ENCODE measurements at places on chromosomes 5 and 9.

DNA sequence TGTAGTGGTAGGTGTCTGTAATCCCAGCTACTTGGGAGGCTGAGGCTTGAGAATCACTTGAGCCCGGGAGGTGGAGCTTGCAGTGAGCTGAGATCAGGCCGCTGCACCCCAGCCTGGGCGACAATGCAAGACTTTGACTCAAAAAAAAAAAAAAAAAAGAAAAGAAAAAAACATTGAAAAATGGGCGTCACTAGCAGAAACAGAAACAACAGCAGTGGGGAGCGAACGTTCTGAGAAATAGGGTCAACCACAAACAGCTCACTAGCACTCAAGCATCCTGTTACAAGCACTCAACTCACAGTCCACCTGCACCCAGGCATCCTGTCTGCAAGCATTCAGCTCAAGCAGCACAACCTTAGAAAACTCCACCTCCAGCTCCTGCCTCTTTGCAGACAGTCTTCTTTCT is 17.2 kb downstream of the TRIM14 start:
- no peak for DNase-seq

DNA sequence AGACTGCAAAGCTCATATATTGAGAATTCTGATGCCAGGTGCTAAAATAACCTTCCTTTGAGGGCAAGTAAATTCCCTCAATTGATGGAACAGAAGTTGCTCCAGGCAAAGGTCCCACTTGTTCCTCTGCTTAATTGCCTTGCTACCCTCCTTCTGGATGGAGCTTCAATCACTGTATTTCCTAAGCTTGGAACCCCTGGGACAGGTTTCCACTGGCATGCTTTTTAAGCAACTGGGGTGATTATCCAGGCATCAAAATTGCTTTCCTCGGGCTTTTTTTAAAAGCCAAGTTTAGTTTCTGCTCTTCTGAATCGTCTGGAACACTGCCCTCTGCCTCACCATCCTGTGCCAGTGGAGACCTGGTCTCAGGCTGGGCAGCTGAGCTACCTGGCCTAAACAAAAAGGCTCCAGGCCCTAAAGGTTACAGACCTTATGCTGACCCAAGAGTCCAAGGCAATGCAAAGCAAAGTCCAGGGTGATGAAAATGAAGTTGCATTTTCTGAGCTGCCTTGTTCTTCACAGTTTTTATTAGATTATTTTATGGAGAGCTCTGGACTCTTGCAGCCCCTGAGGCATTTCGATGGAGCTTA is 167.9 kb upstream of the CD180 start:
- peak; percentile 32 for DNase-seq

- DNase-seq, result no peak
Observed at GRCh38 chr5:14114615-14115251, 28.4 kb upstream of the TRIO start.

- no peak for DNase-seq
Observed at GRCh38 chr5:163463063-163463435, 2.6 kb downstream of the HMMR start.

- no peak for DNase-seq
Observed at GRCh38 chr5:67019065-67019845, 177.3 kb downstream of the CD180 start.

DNA sequence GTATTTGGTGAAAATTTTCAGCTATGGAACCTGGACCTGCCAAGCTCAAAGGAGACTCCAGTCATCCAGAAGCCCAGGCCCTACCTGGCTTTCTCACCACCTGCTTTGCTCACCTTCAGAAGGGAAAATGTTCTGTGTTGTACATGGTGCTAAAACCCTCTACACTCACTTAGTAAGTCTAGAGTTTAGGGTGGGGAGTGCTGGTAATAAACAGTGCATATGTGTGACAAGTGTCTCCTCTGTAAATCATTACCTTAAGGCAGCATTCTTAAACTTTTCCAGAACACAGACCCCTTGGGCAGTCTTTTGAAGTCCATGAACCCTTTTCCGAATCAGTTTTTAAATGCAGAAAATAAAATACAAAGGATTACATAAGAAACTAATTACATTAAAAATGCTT is 248.8 kb upstream of the PIK3R1 start:
- DNase-seq, result no peak

DNA sequence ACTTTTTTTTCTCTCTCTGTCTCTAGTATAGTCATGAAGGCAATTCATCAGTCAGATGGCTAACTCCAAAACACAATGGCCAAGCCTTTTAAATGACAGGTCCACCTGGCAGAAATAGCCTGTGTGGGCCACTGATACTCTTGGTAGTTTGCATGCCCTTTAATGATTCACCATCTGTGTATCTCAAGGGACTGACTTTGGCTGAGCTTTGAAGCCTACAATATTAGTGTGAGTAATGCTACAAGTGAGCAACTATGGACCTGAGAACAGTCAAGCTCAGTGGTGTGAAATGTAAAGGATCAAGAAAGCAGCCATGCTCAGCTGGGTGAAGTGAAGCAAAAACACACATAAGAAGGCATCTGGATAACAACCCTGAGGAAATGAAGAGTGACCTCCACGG is 506.9 kb downstream of the TLE1 start:
- peak; percentile 64 for DNase-seq

GRCh38 chr5:76927961-76928360 is 24.9 kb upstream of the CRHBP start:
- no peak for DNase-seq

GRCh38 chr5:149902177-149902576 is 42.4 kb downstream of the PDE6A start:
- DNase-seq, result no peak

- no peak for DNase-seq
Observed at GRCh38 chr9:126480813-126481212, 132.9 kb upstream of the LMX1B start.

GRCh38 chr5:181170237-181170825 is 22.9 kb downstream of the OR2V2 start:
- no peak for DNase-seq

DNA sequence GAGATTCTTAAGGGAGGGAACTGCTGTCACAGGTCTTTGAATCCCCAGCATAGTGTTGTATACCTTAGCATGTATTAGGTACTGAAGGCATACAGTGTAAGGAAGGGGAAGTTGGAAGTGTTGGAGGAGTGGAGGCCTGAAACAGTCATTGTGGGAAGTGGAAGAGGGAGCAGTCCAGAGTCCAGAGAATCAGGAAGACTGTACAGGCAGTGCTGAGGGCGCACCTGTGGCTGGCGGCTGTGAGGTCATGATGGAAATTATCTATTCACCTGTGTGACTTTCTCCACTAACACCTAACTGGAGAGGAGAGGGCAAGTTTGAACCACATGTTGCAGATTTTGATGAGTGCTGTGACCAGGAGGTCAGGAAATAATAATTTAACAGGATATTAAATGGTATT is 119.7 kb upstream of the NIPBL start:
- DNase-seq, result no peak

DNA sequence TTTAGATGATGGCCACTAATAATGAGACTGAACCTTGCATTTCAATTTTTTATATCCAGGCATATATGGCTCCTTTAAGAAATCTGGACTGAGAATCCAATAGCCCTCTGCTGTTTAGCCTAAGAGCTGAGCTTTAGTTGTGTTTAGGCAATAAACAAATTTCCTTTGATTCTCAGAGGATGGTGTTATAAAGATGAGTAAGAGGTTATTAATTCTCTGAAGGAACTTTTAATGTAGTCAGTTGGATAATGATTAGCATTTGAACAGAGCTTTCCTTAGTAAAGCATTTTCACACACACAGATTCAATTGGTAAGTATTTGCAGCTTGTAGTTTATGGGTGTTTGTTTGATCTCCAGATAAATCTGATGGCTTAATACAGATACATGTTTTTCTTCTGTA is 149.6 kb downstream of the PRR16 start:
- no peak for DNase-seq

- DNase-seq, result no peak
Observed at GRCh38 chr9:137225699-137226331, 841 bp downstream of the CYSRT1 start.

DNA sequence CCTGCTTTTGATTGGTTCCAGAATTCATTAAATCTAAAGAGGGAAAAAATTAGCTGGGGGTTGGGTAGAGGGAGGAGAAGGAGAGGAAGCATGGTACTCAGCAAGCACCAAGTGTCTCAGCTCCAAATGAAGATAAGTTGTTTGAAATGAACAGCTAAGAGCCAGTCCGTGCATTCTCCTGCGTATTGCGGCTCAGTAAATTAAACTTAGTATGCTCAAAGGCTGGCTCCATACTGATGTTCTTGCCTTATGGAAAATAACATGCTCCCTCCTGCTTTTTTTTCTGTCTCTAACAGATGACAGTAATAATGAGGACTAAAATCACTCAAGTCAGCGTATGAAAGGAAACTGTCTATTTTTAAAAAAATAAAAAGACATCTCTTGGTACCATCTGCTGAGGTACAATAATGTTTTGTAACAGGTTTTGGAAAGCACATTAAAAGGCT is 161.0 kb downstream of the SPATA31D1 start:
- DNase-seq, result no peak

- DNase-seq, result no peak
Observed at GRCh38 chr5:134911285-134912206, 6.6 kb downstream of the PCBD2 start.

DNA sequence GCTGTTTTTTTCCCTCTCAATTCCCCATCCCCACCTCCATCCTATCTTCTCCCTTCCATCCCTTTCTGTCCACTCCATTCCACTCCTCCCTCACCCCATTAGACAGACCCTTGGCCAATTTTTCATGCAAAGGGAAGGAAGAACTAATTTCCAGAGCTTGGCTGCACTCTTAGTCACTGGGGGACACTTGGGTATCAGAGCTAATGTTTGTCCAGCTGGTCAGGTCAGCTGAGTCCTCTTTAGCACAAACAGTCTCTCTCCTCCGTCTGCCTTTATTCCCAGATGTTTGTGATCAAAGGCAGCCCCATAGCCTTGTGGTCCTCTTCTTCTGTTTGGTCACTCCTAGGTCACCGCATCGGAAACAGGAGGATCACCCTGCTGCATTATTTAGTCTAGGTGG is 148.5 kb downstream of the NMUR2 start:
- no peak for DNase-seq

- no peak for DNase-seq
Observed at GRCh38 chr5:150443242-150444075, 6.1 kb downstream of the RPS14 start.

GRCh38 chr5:177972613-177973012 is 23.4 kb downstream of the PROP1 start:
- DNase-seq, result no peak

DNA sequence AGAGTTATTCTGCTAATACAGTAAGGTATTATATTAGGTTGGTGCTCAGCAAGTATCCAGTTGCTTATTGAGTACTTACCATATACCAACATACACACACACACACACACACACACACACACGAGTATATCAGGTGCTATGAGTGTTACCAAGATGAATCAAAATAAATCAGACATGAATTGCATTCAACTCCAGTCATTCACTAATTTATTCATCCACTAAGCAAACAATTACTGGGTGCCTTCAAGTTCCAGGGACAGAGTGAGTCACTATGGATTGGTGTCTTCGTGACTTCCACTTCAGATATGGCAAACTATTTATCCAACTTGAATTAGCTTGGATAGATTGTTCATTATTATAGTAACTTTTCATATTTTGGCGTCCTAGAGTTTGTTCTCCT is 140.7 kb upstream of the SLC44A1 start:
- no peak for DNase-seq

DNA sequence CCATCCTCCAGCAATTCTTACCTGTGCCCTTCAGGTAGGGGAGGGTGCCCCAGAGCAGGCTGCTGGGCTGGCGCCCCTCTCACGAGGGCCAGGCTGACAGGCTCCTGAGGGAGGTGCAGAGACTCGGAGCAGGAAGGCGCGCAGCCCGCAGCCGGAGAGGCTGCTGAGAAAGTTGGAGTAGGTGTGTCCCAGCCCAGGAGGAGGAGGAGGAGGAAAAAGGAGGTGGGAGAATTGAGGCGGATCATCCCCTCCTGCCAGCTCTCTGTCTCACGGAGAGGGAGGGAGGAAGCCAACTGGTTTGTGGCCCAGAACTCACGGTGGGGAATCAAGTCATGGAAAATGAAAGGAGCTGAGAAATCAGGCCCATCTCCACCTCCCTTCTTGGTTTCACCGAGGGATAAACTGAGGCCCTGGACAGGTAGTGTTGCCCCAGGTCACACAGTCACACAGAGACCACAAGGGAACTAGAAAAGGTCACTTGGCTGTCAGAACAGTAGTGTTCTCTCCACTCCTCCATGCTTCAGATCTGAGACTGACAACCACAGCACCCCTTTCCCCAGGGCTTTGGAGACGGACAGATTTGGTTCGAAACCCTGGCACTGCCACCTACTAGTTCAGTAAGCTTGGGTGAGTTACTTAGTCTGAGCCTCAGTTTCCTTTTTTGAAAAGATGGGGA is at the start of gene FAT2:
FAT2 (minus strand) TSS at position 188 of the 676 bp plus-strand sequence. CDS start 22,400 bp downstream, outside the sequence.
- no peak for DNase-seq

- DNase-seq, result peak; percentile 33
Observed at GRCh38 chr9:27125030-27125429, 16.0 kb downstream of the TEK start.

DNA sequence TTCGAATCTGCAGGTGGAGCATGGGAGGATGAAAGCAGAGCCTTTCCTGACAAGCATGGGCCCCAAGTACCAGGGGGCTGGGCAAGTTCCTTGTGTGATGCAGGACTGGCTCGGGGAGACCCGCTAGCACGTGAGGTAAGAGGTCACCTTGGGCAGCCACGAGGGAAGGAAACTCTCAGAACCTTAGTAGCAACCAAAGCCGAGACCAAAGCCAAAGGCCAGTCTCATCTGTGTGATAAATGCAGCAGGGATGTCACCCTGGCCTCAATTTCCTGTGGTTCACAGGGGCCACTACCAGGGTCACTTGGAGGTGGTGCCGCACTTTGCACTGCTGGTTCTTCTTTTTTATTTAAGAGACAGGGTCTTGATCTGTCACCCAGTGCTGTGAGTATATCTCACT is 39.5 kb downstream of the PRRT1B start:
- DNase-seq, result no peak

GRCh38 chr9:110183208-110184145 is 24.5 kb downstream of the C9orf152 start:
- peak; percentile 29 for DNase-seq

DNA sequence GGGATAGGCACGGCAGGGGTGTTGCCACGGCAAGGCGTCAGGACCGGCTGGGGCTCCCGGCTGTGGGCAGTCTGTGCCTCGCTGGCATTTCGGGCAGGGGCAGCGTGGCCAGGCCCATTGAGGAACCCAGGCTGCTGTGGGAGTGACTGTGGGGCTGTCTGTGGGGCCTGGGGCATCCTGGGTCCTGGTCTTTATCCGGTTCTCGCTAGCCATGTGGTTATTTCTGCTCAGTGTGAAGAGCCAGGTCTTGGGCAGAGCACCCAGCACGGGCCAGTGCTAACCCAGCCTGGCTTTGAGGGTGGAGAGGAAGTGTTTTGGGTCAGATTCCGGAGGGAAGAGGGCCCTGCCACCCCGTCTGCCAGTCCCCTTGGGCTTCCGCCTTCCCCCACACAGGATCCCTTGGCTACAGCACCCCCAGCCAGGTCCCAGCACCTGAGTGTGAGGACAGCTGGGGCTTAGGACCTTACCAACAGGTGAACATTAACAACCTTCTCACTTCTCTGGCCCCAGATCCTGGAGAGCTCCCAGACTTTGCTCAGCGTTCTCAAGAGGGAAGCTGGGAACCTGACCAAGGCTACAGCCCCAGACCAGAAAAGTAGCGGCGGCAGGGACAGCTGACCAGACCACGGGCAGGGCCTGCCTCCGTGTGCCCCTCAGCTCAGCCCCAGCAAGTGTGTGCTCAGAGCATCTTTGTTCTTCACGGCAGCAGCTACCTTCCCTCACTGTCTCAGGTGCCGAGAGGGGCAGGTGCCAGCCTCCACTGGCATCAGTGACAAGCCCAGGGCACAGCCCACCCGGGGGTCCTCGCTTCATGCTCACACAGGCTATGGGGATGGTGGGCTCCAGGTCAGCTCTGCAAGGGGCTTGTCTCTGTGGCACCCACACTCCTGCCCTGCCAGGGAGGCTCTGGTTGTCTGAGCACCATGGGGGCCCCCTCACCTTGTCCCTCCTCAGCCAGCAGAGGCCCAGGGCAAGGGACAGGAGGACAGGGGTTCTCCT is 1.1 kb downstream of the SSNA1 start:
- DNase-seq, result no peak

Measured in NCI-H446 (cell line).